ENCODE measurements at places on chromosomes 5 and 9. TPM values are rescaled to one million over a fixed set of nuclear protein-coding genes. Genes with fewer than 3 reads are reported as not detected.

DNA sequence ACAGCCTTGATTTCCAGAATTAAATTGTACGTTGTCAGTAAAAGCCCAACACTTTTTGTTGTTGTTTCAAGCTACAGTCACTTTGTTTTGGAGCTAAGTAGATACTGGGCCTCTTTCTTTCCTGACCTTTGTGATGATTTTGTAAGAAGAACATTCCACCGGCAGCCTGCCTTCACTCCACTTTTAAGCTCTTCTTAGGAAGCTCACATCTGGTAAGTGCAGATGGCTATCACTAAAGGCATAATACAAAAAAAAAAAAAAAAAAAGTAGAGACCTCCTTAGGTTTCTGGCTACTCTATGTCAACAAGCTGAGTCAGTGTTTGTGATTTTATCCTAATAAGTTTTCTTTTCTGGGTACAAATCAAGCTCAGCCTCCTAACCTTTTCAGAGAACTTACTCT, 1922.1 kb upstream of the WWC1 start:
- no peak for DNase-seq

- peak; percentile 23 for DNase-seq
Measured at GRCh38 chr9:34651321-34651720, 664 bp upstream of the IL11RA start.

- no peak for DNase-seq
Measured at GRCh38 chr9:12439267-12439666, 253.9 kb upstream of the TYRP1 start.

GRCh38 chr9:114363424-114363823, 24.4 kb downstream of the AKNA start:
- DNase-seq = no peak

DNA sequence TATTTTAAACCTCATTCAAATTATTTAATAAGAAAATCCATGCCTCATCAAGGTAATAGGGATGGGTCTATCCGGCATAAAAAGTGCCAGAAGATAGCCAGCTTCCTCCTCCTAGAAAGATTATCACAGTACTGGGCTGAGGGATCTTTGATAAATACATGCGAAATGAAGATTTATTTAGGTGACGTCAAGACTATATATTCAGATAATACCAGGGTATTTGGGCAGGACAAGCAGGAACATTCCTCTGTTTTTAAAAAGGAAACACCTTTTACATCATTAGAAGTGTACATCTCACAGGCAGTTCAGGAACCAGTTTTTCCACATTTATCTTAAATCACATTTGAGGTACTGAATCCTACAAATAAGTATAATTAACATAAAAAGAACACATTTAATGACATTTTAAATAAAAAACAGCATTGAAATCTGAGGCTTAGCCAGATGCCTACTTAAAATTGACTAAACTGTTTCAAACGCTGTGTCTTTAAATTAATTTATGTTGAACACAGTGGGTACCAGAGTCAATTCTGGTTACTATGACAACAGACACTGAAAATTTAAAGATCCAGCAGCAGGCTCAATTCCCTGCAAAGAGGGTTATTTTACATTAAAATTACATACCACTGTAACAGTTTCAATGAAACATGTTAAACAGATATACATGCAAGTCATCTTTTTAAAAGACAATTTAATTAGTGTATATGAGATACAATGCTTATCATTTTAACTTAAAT, 124.7 kb upstream of the SLCO6A1 start:
- no peak for DNase-seq

DNA sequence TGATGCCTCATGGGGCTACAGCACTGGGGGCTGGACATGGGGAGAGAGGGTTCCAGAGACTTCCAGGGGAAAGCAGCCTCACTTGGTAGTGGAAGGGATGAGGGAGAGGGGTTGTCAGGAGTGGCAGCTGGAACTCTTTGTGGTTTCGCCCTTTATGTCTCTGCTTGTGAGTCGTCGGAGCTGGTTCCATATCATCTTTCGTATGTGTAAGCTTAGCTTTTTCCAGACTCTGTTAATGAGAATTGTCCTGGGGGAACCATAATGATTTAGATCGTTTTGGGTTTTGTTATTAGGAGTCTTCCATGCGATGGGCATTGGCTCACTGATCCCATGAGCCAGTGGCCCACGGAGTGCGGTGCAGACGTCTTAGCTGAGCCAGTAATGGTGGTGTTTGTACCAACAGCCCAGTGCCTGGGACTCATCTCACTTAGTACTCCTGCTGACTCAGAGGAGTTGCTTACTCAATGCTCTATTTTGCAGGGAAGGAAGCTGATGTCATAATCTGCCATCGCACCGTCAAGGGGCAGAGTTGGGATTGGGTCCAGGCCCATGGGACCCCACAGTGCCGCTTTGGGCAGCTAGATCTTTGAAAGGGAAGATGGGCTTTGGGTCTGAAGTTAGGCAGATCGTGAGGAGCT, 48.5 kb downstream of the NEK6 start:
- DNase-seq = peak; percentile 85

DNA sequence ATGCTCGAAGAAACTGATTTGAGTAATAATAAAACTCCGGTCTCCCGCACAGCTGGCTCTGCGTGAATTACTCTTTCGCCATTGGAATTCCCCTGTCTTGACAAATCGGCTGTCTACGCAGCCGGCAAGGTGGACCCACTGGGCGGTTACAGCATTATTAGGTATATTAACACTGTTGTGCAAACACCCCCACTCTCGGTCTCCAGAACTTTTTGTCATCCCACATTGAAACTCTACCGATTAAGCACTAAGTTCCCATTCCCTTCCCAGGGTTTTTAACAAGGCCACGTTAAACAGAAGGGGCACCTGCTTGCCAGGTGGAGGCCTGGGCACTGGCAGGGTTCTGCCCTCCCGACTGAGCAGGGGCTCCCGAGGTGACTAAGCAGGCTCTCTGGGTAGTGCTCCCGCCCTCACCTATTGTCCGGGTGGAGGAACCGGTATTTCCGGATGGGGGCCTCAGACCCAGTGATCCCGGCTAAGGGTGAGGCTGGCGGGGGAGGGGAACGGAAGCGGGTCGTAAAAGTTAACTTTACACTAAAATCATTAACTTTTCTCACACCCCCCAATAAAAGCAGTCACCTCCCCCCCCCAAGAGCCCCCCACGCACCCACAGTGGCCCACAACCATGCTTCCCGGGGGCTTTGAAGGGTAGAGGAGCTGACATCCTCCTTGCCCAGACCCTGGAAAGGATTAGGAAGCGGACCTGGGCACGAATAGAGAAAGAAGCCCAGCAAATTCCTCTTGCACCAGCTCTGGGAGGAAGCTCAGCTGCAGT, 53.5 kb upstream of the TJP2 start:
- no peak for DNase-seq

- no peak for DNase-seq
Measured at GRCh38 chr5:143072734-143073133, 302.6 kb downstream of the ARHGAP26 start.

- no peak for DNase-seq
Measured at GRCh38 chr5:56964173-56964572, 12.2 kb upstream of the MIER3 start.

GRCh38 chr9:87517732-87518131, 20.1 kb downstream of the DAPK1 start:
- DNase-seq = no peak

- DNase-seq = no peak
Measured at GRCh38 chr5:130237721-130238120, 333.5 kb downstream of the CHSY3 start.

PTPRD gene
- total RNA-seq = not detected

ELOVL7 gene
- not detected for total RNA-seq

FOXD4L5 gene
- 0.18 TPM for total RNA-seq

SEMA4D gene
- total RNA-seq = not detected

DRD1 gene
- total RNA-seq = not detected

PRKACG gene
- not detected for total RNA-seq

Data from HFFc6 (cell line).